ENCODE measurements at places on chromosomes 2 and 18.

GRCh38 chr18:50619861-50620275, 60.0 kb downstream of the MAPK4 start:
- DNase-seq = no peak

DNA sequence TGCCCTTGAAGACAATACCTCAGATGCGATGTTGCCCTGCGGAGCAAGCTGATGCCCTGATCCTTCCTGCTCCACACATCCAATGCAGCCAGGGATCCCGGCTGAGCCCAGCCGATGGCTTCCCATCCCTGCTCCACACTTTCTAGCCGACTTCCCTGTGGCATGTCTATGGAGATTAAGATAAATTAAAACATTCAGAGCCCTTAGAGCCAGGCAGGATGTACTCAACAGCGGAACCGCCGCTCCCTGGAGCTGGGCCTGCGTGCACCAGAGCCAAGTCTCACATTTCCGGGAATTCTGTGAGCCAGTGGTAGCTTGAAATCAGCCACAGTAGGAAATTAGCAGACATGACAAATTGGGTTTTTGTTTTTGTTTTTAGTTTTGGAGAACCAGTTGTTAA, 620.6 kb downstream of the GALR1 start:
- DNase-seq = no peak

GRCh38 chr2:240921311-240921994, 15.3 kb downstream of the CROCC2 start:
- no peak for DNase-seq

- DNase-seq = no peak
Measured at GRCh38 chr2:85584354-85584856, at the start of gene VAMP5. VAMP5 (plus strand) TSS chr2:85584431; CDS start chr2:85584491, 60 bp downstream.

DNA sequence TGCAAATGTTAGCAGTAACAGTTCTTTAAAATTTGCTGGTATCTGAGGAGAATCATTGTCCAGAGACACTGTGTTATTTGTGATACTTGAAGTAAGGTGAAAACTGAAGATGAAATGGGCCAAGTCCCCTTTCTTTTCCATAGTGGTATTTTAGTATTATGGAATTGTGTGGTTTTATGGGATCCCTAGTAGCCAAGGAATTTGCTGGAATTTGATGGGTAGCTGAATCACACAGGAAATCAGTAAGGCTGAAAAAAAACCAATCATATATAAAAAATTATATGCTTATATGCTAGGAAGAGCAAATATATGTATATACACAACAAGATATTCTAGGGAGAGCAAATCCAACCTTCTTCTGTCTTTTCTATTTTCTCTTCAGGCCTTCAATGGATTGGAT, 54.2 kb upstream of the TACR1 start:
- no peak for DNase-seq

DNA sequence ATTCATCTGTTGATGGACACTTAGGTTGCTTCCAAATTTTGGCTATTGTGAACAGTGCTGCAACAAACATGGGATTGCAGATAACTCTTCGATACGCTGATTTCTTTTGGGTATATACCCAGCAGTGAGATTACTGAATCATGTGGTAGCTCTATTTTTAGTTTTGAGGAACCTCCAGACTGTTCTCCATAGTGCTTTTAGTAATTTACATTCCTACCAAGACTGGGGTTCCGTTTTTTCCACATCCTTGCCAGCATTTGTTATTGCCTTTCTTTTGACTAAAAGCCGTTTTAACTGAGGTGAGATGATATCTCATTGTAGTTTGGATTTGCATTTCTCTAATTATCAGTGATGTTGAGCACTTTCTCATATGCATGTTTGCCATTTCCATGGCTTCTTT, 200.3 kb downstream of the MBD5 start:
- no peak for DNase-seq

GRCh38 chr2:235502336-235502735, 8.5 kb downstream of the AGAP1 start:
- DNase-seq = no peak

DNA sequence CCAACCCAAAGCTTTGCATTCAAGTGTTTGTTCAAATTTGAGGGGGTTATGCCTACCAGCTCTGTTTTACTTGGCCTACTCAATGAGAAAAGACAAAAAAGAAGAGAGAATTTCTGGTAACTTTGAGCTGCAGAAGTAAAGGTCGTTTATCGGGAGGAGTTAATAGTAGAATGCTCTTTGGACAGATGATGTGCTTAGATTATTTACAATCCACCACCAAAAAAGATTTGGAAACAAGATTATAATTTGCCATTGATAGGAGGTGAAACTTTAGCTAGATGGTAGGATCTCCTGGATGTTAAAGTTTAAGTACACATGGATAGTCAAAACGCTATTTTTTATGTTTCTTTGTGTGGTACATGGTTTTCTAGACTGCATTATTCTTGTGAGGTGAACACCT, 24.9 kb upstream of the CPS1 start:
- DNase-seq = no peak

- no peak for DNase-seq
Measured at GRCh38 chr18:8952769-8953760, 149.4 kb upstream of the NDUFV2 start.

- no peak for DNase-seq
Measured at GRCh38 chr2:18106841-18107240, 228.4 kb downstream of the KCNS3 start.

- no peak for DNase-seq
Measured at GRCh38 chr18:36399055-36399454, 101.5 kb downstream of the FHOD3 start.

GRCh38 chr2:175293195-175293594, 111.7 kb upstream of the ATP5MC3 start:
- DNase-seq = no peak

DNA sequence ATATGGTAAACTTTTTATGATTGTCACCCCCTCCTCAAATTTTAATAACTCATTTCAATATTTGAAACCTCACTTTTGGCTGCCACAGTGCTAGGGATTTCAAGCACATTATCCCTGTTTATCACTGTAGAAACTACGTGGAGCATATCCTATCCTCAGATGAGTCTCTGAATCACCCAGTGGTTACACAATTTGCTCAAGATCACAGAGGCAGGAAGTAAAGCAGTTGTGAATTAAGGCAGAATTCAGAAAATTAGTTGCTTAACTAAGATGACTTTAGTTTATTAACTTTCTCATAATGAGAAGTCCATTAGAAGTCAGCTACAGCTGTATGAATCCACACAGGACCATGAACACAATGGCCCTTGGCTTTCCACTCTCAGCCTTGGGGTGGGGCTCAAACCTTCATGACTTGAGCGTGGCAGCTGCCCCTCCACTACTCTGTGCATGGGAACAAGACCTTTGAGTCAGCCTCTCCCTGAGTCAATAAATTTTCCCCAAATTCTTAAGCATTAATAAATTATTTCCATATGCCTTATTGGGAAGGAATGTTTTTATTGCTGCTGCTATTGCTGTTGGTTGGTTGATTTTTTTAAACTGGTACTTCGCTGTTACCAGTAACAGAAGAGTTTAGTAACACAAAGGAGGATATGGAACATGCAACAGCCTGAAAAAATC, 369.0 kb downstream of the CBLN2 start:
- DNase-seq = no peak

- DNase-seq = no peak
Measured at GRCh38 chr2:218294430-218295022, 2.2 kb upstream of the TMBIM1 start.

DNA sequence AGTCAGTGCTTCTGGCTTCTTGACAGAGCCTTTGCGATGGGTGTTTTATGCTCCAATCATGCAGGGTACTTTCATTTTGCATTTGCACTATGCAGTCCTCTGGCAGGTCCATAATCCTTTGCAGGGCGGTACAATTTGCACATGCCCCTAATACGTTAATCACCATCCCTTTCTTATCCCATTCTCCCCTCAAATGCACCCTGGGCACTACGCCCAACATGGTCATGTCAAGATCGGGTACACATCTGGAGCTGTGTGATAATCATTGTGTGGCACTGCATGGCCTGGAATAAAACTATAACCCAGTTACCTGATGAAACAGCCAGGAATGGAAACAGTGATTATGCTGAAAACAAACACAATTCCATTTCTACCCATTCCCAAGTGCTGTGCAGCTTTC, 27.7 kb downstream of the LOXHD1 start:
- no peak for DNase-seq

- DNase-seq = no peak
Measured at GRCh38 chr18:41999751-42000150, 44.7 kb downstream of the PIK3C3 start.

DNA sequence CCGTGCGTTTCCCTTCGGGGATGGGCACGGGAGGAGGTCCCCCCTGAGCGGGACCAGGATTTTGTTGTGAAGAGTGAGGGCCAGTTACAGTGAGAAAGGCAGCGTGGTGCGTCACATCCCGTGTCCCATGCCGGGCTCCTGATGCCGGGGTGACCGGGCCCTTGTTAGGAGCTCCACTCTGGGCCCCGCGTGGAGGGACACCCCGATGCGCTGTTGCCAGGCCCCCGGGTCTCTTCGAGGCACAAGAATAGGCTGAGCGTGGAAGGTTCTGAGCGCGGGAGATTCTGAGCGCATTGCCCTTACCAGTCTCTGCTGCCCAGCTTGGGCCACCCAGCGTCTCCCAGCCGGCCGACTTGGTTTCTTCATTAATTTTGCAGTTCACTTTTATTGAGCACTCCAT, 17.6 kb downstream of the CTDP1 start:
- no peak for DNase-seq

- DNase-seq = no peak
Measured at GRCh38 chr2:111030260-111030891, 90.3 kb upstream of the BCL2L11 start.

GRCh38 chr2:119523952-119524694, at the start of gene SCTR:
SCTR (minus strand) TSS chr2:119524483; CDS start chr2:119524226, 257 bp downstream.
- no peak for DNase-seq

GRCh38 chr2:117973498-117974082, 40.3 kb downstream of the CCDC93 start:
- no peak for DNase-seq

DNA sequence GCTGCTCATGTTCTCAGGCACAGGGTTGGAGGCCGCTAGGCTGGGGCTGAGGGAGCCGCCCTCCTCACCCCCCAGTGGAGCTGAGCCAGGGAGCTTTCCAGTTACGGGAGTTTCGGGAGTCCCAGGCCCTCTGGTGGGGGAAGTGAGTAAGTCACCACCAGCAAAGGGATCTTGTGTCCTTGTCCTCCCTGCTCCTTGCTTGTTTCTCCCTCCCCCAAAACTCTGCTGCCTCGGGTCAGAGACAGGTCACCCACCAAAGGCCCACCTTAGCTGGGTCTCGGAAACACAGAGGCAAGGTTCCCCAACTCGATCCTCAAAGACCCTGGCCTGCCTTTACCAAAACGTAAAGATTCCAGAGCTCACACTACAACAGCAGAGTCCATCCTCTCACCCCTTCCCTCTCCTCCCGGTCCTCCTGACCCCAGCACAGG, 60.5 kb upstream of the POMC start:
- peak; percentile 10 for DNase-seq

GRCh38 chr2:140589273-140589672, 1541.5 kb downstream of the LRP1B start:
- DNase-seq = no peak

DNA sequence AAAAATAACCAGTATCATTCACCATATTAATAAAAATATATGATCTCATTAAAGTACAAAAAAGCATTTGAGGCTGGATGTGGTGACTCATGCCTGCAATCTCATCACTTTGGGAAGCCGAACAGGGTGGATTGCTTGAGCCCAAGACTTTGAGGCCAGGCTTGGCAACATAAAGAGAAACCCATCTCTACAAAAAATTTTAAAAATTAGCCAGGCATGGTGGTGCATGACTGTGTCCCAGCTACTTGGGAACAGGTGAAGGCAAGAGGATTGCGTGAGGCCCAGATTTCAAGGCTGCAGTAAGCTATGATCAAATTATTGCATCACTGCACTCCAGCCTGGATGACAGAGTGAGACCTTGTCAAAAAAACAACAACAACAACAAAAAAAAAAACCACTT, 75.9 kb downstream of the RAD51AP2 start:
- DNase-seq = no peak

- DNase-seq = no peak
Measured at GRCh38 chr2:106201661-106202060, 7.6 kb upstream of the UXS1 start.

DNA sequence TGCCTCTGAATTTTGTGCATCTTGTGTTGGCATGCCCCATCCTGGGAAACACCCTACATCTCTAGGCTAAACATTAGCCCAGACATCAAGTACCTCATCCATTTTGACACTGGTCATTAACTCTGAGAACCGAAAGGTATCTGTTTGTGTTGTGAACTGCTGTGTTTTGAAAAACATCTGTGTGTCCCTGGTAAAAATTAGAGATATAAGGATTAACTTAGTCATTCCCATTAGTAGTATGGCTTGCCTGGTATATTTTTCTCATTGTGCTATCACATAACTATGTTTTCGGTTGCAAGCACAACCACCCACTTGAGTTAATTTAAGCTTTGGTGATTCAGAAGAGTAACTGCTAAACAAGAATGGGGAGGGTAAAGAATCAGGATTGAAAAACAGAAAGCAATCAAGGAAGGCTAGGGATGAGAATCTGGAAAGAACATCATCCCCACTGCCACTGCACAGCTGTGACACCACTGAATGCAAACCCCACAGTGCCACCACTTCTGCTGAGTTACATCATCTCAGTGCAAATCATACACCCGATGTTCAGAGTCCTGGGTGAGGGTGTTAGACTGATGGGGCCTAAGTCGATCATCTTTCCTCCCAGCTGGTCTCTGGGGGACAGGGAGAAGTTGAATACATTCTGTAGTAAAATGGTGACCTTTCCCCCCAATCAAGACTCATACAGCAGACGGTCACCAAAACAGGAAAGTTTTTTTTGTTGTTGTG, 234.0 kb downstream of the EPHA4 start:
- DNase-seq = no peak

DNA sequence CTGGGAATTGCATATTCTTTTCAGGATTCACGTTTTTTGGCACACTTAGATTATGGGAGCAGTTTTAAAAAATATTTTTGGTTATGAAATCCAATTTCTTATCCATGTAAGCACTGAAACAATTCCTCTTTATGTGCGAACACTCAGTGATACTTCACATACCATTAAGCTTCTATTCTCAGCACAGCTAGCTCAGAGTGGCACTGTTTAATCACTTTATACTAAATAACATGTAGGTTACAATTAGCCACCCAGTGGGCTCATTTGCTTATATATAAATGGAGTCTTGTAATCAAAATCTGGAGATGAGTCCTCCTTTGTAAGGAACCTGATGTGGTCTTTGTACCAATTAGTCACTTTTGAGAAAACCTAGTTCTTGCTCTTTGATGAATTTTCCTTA, 11.3 kb upstream of the MC4R start:
- DNase-seq = no peak

DNA sequence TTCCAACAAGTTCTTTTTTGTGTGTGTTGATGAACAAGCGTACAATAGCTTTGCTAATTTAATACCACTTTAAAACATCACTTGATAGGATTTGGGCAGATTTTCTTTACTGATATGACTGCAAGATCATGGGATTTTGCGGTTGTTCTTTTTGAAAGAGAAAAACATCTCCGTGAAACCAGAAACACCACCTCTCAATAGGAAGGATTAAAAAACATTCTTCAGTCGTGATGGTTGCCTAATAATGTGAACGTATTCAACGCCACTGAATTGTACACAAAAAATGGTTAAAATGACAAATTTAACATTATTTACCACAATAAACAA, 19.3 kb downstream of the RBMS1 start:
- DNase-seq = no peak

- no peak for DNase-seq
Measured at GRCh38 chr2:216056739-216057138, 24.9 kb downstream of the PECR start.
